Ecto neural progenitor cell (in vitro differentiated cells): ENCODE measurements at places on chromosomes 3 and 15.

DNA sequence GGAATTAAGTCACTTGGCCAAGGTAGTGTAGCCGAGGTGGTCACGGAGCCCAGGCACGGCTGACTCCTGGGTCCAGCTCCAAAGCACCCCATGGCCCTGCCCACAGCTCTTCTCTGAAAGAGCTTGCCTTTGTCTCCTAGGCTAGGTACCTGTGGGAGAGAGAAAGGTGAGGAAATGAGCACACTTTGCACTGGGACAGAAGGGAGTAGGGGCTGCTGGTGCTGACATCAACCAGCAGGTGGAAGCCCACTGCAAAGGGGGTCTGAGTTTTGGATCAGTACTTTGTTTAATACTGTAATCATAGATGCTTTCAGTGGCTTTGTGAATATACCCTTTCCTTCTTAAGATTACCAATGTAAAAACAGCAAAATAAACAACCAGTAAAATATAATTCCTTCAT is 128.3 kb upstream of the EIF1B start:
- DNase-seq: no peak

GRCh38 chr3:105907777-105908176 is 39.0 kb upstream of the CBLB start:
- no peak for DNase-seq

DNA sequence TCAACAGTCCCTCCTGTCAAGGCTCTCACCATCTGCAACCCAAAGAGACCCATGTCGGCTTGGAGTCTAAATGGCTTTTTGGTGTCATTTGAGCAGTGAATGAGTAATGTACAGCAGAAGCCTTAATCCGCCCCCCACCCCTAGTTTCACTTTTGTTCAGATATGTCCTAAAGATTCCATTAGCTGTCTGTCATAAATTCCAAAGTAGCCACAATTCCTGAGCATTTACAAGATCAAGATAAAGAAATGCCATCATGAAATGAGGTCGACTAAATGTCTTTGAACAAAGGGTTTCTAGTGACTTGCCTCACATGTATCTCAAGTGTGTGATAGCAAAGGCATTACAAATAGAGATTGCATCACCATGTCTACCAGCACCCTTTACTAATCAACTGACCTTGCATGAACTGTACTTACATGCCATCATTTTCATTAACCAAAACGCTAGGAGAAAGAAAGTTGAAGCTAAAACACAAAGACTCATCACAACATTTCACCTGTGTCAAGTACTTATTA is 123.8 kb upstream of the PHLDB2 start:
- DNase-seq: no peak

DNA sequence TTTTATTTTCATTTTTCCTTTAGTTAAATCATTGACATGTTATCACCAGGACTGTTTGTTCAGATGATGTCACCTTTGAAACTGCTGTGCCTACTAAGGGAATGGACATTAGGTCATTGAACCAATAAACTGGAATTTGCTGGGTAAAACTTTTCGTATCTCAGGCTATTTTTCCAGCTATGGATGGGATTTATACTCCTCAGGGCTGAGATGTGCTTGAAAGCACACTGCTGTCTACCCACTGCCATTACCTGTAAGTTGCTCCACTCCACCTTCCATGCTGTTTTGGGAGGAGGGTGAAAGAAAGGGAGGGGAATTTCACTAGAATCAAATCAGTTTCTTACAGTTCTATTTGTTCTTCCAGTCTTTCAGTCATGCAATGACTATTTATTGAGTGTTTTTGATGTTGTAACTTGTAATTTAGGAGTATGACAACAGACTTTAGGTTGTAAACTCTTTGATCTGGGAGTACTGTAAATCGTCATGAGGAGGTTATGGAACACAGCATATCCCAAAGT is 11.3 kb downstream of the EHD4 start:
- no peak for DNase-seq

GRCh38 chr3:132404276-132404675 is 13.0 kb upstream of the DNAJC13 start:
- no peak for DNase-seq

DNA sequence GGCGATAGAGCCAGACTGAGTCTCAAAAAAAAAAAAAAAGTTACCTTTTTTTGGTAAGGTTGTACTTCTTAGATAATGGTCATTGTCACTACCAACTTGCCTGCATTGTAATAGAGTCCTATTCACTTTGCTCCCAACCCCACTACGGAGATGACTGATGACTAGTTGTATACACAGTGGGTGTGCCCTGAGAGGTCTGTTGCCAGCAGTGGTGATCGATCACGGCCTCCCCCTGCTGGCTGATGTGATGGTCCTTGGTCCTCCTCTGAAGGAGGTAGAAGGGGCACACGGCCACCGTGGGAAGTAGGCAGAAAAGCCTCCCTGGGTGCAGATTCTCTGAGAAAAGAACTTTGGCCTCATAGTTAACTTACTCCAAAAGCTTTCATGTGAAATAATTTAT is 10.7 kb downstream of the GCNT3 start:
- DNase-seq: peak; percentile 57

- DNase-seq: no peak
Observed at GRCh38 chr3:12181301-12181700, 22.6 kb upstream of the TIMP4 start.
